Stimulated activated CD8-positive, alpha-beta memory T cell treated with anti-CD3 and anti-CD28 coated beads, Interleukin-4, amount 100 ng/mL, for 1 hour (primary cell): ENCODE measurements at places on chromosomes 16 and 17.
A peak's percentile ranks its signal among the peaks of the same experiment; 100 is the strongest.

DNA sequence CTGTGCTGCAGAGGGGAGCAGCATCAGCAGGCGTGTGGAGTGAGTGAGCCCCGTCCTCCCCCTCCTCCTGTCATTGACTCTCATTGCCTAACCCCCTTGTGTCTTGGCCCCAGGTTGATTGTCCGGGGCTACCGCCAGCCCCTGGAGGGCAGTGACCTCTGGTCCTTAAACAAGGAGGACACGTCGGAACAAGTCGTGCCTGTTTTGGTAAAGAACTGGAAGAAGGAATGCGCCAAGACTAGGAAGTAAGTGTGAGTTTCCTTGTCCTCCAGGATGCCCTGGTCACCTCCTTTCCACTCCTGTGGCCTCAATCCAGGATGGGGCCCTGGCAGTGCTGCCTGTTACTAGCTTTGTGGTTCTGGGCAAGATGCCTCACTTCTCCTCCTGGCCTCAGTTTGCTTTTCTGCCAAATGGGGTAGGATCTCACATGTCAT is 87.0 kb downstream of the ABCC1 start:
- no peak for DNase-seq

DNA sequence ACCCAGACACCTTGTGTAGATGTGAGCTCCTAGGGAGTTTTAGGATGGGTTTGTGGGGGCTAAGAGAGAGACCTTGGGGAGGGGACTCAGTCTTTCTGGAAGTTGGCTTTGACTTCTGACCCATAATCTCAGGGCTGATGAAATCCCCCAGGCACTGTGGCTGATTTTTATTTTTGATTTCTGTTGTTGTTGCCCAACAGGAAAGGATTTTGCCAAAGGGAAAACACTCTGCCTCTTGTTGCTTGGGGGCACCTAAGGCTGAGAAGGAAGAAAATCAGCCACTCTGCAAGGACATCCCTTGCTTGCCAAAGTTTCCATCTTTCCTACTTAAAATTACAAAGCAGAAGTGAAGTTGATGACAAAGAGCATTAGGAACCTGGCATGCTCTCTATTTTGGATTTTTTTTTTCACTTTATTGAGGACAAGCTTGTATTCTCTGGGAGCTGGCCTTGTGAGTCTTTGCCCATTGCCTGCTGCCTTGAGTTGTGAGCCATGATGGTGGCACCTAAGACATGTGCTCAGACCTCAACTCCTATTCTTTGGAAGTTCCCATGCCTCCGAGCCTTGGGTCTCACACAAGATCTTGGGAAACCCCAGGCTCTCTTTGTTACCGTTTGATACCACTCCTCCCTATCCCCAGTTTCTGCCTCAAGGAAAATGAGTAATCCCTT is 3.2 kb upstream of the C1QTNF1 start:
- DNase-seq = no peak

DNA sequence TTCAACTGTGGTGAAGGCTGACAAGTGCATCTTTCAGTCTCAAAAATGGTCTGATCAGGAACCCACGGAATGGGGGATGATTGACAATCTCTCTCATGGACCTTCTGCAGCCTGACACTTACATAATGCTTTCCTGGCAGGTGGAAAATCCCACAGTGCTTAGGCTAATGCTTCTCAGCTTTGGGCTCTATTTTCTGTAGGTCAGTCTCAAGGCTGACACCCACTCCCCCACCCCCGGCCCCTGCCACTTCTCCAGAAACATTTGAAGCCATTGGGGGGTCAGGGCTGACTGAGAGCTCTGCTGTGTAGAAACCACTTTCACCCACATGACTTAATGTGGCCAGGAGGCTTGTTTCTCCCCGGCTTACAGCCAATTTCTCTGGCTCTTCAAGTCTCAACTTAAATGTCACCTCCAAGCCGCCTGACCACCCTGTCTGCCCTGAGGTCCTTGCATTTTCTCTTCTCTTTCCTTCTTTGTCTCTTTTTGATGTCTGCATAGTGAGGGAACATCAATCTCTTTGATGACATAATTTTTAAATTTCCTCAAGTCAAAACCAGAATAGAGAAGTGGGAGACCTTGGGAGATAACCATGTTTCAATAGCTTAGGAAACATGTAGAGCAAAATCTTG is 16.7 kb upstream of the IRF8 start:
- DNase-seq = no peak

DNA sequence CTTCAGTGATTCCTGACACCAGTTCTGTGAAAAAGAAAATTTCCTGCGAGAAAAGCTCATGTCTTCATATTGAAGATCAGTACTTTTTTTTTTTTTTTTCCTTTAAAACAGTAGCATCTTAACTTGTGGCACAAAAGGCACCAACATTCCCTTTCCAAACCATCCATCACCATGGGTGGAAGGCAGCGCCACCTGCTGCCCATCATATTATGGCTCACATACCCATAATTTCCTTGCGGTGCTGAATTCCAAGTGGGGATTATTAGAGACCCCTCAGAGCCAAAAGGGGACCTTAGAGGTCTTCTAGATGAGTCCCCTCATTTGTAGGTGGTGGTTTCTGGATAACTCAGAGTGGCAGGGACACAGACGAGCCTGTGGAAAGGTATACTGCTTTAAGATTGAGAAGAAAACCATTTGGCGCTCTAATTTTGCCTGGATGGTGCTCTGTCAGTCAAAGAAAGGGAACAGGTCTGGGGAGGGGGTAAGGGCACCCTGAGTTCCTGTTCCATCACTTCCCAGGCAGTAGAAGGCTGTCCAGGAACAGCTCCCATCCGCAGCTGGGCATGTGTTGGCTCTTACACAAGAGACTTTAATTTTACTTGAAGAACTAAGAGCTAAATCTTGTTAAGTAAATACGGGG is 7.9 kb upstream of the SOST start:
- DNase-seq = no peak

DNA sequence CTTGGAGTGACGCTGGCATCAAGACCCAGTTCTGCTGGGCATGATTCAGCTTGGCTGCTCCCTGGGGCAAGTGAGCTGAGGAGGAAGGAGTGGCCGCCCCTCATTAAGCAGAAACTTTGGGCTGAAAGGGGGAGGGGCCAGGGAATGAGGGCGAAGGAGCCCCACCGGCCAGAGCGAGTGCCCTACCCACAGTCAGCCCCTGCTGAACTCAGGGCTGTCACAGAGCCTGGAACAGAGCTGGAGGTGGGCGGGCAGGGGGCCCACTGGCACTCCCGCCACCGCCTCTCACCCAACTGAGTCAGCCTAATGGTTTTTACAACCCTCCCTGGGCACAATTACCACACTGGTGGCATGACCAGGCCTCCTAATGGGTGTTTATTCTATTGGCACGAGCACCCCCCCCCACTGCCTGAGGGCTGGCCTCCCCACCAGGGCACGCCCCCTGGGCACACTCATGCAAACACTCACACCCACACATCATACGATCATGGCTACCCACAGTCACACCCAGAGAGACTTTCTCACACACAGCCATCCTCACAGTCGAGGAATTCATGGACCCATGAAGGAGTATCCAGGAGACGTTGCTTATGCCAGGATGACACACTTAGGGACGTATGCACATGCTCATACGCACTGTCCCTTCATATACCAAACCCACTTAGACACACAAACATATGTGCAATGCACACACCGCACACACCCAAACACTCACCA is 19.2 kb downstream of the UNC119 start:
- DNase-seq = no peak

- DNase-seq = no peak
These were observed 4.5 kb upstream of the PRDM7 start for GRCh38 chr16:90081606-90081970.

DNA sequence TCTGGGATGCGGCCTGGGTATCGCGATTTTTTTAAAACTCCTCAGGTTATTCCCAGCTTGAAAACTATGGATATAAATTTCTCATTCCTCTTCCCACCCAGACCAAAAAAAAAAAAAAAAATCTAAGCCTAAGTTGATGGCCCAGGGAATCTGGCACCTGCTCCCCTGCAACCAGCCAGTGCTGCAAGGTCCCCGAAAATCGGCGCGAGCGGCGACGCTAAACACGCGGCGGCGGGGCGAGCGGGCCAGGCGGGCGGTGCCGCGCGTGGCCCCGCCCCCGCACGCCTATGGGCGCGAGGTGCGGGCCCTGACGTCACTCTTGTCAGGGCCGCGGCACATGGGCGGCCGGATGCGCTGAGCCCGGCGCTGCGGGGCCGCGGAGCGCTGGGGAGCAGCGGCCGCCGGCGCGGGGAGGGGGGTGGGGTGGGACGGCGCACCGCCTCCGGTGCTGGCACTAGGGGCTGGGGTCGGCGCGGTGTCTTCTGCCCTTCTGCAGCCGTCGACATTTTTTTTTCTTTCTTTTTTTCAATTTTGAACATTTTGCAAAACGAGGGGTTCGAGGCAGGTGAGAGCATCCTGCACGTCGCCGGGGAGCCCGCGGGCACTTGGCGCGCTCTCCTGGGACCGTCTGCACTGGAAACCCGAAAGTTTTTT is at the start of gene HLF:
HLF (plus strand) TSS at position 316 of the 654 bp plus-strand sequence. CDS start 525 bp downstream, outside the sequence.
- peak; percentile 24 for DNase-seq

- DNase-seq = no peak
These were observed 41.6 kb downstream of the USP10 start for GRCh38 chr16:84741340-84741830.

GRCh38 chr17:77160875-77161530 is 20.2 kb downstream of the SEC14L1 start:
- DNase-seq = no peak

GRCh38 chr17:50356418-50356817 is 10.5 kb downstream of the XYLT2 start:
- DNase-seq = no peak

DNA sequence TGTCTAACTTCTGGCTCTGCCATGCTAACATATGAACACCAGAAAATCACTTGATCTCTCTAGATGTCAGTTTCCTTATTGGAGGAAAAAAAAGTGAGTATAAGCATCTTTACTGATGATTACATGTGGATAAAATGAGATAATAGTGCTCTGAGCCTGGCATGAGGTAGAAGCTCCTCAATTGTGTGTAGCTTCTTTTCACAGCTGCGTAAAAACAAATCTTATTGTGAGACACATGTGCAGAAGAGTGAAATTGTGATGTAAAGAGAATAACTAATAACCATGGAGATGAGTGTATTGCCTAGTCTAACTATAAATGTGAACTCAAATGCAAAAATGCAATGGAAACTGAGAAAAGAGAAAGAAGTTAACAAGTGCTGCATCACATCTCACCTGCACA is 44.7 kb downstream of the CDH11 start:
- no peak for DNase-seq

GRCh38 chr16:89599451-89599858 is 14.0 kb upstream of the DPEP1 start:
- no peak for DNase-seq

DNA sequence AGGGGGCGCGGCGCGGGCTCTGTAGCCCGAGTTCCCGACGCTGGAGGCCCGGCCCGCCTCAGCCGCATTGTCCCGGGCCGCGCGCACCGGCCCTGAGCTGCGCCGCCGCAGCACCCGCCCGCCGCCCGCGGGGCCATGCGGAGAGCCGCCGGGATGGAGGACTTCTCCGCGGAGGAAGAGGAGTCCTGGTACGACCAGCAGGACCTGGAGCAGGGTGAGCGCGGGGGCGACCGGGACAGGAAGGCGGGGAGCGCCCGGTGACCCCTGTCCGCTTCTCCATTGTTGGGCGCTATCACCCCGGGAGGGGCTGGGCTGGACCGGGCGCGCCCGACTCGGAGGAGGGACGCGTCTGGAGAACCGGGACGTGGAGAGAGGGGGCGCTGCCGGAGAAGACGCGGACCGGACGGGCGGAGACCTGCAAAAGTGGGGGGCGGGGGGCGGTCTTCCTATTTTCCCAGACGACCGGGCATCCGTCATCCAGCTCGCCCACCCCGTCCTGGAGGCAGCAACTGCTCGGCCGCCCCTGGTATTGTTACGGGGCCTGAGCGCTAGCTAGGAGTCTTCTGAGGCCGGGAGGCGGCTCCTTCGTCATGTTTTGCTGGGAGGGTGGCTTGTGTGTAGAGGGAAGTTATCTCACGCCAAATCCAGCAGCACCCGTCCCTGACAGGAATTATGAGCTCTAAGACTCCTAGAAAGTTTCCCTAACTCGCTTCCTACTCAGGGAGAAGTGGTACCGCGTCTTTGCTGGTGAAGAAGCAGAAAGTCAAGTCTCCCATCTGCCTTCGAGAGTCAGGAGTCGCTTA is 678 bp downstream of the CDR2L start:
- DNase-seq = no peak

DNA sequence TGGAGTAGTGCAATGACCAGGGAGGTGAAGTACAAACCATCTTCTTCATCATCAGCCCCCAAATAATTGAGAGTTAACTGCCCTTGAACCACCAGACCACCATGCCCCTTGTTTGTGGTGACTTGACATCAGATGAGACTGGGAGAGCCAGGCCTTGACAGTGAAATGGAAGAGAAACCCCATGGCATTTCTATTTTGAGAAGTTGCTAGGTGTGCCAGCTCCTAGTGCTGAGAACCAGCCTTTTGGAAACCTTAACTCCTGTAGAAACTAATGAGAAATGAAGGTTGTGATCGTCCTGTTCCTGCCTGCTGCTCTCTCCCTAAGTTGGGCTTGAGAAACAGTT is 2.8 kb downstream of the TMEM94 start:
- no peak for DNase-seq

DNA sequence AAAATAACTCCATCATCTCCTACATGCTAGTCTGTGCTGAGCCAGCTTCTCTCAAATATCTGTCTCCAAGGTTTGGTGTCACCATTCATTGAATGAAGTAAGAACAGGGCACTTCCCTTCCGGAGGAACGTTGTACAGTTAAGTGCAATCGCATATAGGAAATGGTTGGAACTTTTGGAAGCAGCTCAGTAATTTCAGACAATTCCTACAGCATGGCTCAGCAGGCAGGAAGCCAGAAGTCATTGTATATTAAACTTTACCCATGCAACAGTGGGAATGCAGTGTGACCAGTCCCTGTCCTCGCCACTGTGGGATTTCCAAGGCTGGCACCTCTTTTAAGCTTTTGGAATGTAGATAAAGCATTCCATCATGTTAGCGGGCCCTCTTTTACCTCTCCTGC is 51.1 kb upstream of the MYH2 start:
- no peak for DNase-seq

DNA sequence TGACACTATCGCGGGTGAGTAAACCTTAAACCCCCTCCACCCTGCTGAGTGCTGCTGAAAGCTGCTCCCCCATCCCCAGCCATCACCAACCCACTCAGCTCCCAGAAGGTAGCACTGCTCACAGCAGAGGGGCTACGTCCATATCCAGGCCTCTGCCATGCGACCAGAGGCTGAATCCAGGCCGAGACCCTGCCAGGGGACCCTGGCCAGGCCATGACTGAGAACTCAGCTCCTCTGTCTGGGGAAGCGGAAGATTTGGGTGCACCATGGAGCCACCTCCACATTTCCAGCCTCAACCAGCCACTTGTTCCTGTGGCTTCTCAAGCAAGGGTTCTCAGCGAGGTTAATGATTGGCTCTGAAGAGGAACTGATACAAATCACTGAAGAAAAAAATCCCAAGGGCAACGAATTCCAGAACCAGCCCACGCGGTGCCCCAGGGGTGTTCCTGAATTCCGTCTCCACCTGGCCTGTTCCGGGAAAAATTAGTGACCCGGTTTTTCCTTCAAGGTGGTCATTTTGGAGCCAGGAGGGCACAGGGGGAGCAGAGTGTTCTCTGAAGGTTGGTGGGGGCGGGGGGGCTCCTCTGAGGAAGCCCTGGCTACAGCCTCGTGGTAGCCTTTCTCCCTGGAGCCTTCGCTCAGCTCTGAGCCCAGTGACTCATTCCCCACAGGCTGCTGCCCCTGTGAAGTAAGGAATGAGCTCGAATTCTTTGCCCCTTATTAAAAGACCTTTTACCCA is 9.3 kb upstream of the SLC16A5 start:
- DNase-seq = no peak

GRCh38 chr16:54926166-54926838 is 4.4 kb upstream of the IRX5 start:
- no peak for DNase-seq

GRCh38 chr16:73356401-73357079 is 308.6 kb upstream of the ZFHX3 start:
- DNase-seq = no peak

GRCh38 chr17:61087024-61087423 is 312.6 kb upstream of the TBX2 start:
- no peak for DNase-seq
